ENCODE measurements at places on chromosomes 4 and X. TPM values are rescaled to one million over a fixed set of nuclear protein-coding genes. Genes with fewer than 3 reads are reported as not detected.
A peak's percentile ranks its signal among the peaks of the same experiment; 100 is the strongest.

Gene HMX1
- total RNA-seq: 0.15 TPM

- peak overlapping the region; percentile 35 for H3K4me3 ChIP-seq
- no peaks in the 10 kb centered on the region for H3K27me3 ChIP-seq
- peak; percentile 63 for DNase-seq
- peaks cover 57% of the 10 kb centered on the region for H3K4me1 ChIP-seq
- H3K36me3 ChIP-seq: no peaks in the 10 kb centered on the region
- peak overlapping the region; percentile 74 for H3K27ac ChIP-seq
Measured at GRCh38 chr4:16231570-16232245, 5.4 kb upstream of the TAPT1 start.

GRCh38 chr4:110139111-110139510 is 59.3 kb downstream of the ELOVL6 start:
- DNase-seq: no peak
- H3K36me3 ChIP-seq: no peaks in the 10 kb centered on the region
- H3K27ac ChIP-seq: no peak overlapping the region
- no peaks in the 10 kb centered on the region for H3K4me1 ChIP-seq
- no peaks in the 10 kb centered on the region for H3K27me3 ChIP-seq

Gene GLRA3
- total RNA-seq: not detected

- no peak overlapping the region for H3K4me3 ChIP-seq
- H3K36me3 ChIP-seq: no peaks in the 10 kb centered on the region
- H3K4me1 ChIP-seq: no peaks in the 10 kb centered on the region
- H3K27ac ChIP-seq: no peak overlapping the region
- no peaks in the 10 kb centered on the region for H3K27me3 ChIP-seq
Measured at GRCh38 chr4:61443813-61444510, 243.8 kb downstream of the ADGRL3 start.

Gene CAMK2D
- 34.7 TPM for total RNA-seq

- H3K27me3 ChIP-seq: no peaks in the 10 kb centered on the region
- DNase-seq: peak; percentile 63
- peaks cover 45% of the 10 kb centered on the region for H3K4me1 ChIP-seq
- H3K36me3 ChIP-seq: peaks cover 11% of the 10 kb centered on the region
- H3K27ac ChIP-seq: no peak overlapping the region
Measured at GRCh38 chr4:87108142-87108546, 112.3 kb downstream of the KLHL8 start.

Gene ADH1B
- total RNA-seq: not detected

Gene TNIP2
- total RNA-seq: 32.5 TPM

DNA sequence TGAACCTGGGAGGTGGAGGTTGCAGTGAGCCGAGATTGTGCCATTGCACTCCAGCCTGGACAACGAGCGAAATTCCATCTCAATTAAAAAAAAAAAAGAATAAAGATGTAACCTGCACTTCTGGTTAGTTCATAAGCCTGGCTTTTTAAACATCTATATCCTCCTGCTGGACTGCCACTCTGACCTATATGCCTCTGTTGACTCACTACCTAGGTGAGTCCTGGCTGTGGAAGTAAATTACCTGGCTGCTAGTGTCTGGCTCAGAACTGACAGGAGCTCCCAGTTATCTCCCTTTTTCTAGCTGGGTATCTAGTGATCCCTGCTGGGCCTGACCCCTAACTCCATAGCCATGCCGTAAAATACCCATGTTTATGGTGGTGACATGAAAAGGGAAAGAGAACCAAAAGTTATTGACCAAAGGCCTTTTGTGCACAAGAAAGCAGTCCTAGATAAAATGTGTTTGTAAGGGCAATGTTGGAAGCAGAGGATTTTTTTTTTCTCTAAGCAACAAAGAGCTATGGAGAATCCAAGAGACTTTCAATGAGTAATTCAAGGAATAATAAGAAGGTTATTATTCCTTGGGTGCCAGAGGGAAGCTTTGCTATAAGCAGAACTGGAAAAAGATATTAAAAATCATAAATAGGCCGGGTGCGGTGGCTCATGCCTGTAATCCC is 10.4 kb upstream of the G3BP2 start:
- no peaks in the 10 kb centered on the region for H3K36me3 ChIP-seq
- H3K4me1 ChIP-seq: no peaks in the 10 kb centered on the region
- no peak overlapping the region for H3K27ac ChIP-seq
- no peaks in the 10 kb centered on the region for H3K27me3 ChIP-seq
- DNase-seq: no peak

- H3K36me3 ChIP-seq: no peaks in the 10 kb centered on the region
- H3K4me1 ChIP-seq: peaks cover 27% of the 10 kb centered on the region
- H3K27ac ChIP-seq: no peak overlapping the region
- H3K4me3 ChIP-seq: no peak overlapping the region
Measured at GRCh38 chr4:14524276-14524675, 478.0 kb upstream of the CPEB2 start.

Gene TRPC5OS
- not detected for total RNA-seq

Gene NEUROG2
- not detected for total RNA-seq

- no peaks in the 10 kb centered on the region for H3K36me3 ChIP-seq
- no peak overlapping the region for H3K27ac ChIP-seq
- no peak overlapping the region for H3K4me3 ChIP-seq
Measured at GRCh38 chr4:85703096-85703495, 228.1 kb downstream of the ARHGAP24 start.

Gene LANCL3
- 2.5 TPM for total RNA-seq

GRCh38 chrX:76815754-76816153 is 388.2 kb downstream of the MAGEE1 start:
- DNase-seq: no peak
- H3K27me3 ChIP-seq: no peaks in the 10 kb centered on the region
- no peak overlapping the region for H3K4me3 ChIP-seq

DNA sequence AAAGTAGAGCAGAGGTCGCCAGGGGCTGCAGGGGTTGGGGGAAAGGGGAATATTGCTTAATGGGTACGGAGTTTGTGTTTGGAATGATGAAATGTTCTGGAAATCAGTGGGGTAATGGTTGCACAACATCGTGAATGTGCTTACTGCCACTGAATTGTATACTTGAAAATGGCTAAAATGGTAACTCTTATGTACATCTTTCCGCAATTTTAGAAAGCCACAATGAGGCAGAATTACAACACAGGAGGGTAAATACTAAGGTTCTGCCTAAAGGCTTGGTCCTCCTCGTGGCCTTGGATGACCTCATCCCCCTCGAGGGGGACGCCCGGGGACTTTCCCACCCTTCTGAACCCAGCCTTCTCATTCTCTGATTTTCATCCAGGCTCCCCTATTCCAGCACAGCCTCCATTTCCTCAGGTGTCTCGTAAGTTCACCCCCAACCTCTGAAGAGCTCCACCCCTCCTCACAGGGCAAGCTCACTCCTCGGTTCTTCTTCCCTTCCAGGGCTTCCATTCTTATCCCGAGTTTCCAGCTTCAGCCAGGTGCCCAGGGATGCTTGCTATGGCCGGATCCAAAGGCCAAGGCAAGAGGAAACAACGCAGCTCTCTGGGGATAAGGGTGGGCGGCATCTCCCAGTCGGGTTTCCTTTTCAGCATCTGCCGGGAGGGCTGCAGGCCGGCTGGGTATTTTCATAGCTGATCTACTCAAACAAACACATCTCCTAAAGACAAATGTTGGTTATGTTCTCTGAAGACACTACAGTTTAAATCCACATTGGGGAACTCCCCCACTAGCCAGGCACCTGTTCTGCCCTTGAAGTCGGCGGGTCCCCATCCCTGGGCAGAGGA is 71.3 kb upstream of the ACSL1 start:
- H3K27ac ChIP-seq: no peak overlapping the region
- H3K27me3 ChIP-seq: no peaks in the 10 kb centered on the region
- peaks cover 13% of the 10 kb centered on the region for H3K4me1 ChIP-seq
- no peak overlapping the region for H3K4me3 ChIP-seq
- no peak for DNase-seq

Data from A673 (cell line).